Cortex of kidney (tissue), 1 donor: ENCODE measurements at places on chromosomes 1 and 21.

DNA sequence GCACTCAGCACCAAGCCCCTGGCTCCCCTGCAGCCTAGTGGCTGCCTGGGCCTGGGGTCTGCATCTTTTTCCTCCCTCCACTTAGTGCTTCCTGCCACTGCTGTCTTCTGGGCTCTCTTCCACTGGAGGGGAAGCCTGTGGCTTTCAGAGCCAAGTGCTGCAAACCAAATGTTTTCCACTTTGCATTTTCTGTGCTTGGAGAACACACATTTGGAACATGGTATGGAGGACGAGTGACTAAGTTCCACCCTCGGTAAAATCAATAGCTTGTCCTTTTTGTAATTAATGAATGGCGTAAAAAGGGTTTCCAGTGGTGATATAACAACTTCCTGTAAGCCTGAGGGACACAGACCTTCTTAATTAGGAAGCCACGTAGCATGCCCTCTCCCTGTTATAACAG lies 10.1 kb upstream of the GPR153 start:
- no peak for DNase-seq

DNA sequence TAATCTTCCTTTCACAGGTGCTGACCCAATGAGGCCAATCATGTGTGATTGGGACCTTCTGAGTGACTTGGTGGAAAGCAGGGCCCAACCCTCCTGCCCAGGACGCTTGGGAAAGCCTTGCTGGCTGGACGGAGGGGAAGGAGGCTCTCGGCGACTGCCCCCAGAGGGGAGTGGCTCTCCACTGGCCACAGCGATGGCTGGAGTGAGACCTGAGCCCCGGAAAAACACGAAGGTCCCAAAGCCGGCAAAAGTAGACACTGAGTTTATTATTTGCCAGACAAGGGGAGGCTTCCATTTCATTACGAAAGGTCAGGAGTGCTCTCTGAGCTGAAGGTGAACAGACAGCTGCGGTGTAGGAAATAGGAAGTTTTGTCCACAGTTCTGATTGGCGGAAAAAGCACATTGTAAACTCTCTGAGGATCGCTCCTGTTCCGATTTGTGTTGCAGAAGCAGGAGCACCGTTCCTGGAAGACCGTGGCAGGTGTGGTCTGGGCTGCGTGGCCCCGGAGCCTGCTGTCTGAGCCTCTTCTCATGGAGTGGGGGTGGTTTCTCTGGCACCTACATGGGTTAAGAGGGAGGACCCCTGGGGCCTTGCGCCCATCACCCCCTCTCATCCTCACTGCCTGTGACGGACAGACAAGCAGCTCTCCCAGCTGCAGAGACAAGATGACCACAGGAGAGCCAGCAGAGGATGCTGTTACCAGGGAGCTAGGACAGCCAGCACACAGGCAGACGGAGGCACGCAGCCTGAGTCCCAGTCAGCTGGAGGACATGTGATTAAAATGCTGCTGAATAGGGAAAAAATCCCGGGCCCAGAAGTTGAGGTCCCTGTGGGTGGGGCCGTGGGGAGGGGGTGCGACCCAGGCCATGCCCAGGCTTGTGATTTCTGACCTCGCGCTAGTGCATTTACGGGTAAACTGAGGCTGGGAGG lies 41.5 kb downstream of the KRTAP10-1 start:
- no peak for DNase-seq

GRCh38 chr1:106798991-106799390 lies 257.5 kb upstream of the PRMT6 start:
- DNase-seq = no peak

DNA sequence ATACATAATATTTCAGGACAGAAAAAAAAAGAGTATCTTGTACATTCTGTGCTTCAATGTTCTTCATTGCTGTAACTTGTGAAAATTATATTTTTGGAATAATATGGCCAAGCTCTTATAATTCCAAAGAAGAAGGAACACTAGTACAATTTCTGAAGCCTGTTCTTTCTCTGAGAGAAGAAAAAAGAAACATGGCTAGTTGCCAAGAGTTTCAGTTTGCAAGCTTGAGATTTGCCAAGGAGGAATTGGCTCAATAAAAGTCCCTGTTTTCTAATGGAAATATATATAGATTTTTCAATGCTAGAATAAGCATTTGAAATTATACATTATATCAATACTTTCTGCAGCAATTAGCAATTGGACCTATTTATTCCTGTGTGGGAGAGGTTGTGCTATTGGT lies 285.2 kb upstream of the NEGR1 start:
- DNase-seq = no peak

- DNase-seq = no peak
Measured at GRCh38 chr1:222331765-222332164, 216.1 kb downstream of the HHIPL2 start.

DNA sequence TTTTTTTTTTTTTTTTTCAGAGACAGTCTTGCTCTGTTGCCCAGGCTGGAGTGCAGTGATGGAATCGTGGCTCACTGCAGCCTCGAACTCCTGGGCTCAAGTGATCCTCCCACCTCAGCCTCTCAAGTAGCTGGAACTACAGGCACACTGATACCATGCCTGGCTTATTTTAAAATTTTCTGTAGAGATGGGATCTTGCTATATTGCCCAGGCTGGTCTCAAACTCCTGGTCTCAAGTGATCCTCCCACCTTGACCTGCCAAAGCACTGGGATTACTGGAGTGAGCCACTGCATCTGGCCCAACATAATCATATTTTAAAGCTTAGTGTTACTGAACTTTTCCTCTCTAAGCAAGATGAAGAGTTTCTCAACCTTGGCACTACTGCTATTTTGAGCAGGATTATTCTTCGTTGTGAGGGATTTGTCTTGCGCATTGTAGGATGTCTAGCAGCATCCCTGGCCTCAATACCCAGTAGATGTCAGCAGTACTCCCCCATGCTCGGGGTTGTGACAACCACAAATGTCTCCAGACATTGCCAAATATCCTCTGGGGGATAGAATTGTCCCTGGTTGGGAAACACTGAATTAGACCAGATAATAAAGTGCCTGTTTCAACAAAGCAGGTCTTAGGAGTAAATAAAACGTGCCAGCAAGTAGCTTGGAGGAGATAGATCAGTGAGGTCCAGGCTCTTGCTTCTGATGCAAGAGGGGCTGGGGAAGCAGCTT lies 15.1 kb upstream of the THRAP3 start:
- no peak for DNase-seq

- no peak for DNase-seq
Measured at GRCh38 chr1:75522389-75522788, 88.5 kb downstream of the SLC44A5 start.

DNA sequence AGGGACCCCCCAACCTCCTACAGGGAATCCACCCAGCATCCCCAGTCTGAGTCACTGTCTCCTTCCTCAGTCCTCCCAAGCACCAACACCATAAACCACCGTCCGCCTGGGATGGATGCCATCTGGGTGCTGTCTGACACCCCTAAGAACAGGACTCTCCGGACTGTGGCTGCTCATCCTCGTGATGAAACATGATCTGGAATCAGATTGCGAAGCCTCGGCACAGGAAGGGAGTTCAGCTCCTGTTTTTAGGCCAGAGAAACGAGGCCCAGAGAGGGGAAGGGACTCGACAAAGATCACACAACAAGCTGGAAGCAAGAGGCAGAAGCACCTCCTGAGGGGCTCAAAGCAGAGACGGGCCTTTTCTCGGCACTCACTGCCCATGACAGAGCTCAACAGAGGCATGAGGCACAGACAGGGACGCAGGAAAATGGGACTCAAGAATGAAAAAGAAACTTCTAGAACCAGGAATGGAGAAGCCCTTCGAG lies 8.4 kb downstream of the KCNN3 start:
- DNase-seq = no peak

DNA sequence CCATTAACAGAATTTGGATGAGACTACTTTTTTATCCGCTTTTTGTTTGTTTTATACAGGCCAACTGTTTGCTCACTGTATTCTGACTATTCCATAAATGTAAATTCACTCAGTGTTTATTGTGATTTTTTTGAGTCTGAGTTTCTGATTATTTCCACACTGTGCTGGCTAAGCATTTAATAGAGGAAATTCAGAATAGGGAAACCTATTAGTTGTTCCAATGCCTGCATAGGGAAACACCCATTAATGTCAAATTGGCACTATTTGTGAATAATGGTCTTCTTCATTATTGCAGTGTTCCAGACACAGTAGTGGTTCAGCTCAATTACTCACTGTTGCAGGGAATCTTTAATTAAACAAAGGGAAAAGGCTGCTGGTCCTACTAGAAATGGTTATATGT lies 174.7 kb upstream of the SGIP1 start:
- DNase-seq = no peak

DNA sequence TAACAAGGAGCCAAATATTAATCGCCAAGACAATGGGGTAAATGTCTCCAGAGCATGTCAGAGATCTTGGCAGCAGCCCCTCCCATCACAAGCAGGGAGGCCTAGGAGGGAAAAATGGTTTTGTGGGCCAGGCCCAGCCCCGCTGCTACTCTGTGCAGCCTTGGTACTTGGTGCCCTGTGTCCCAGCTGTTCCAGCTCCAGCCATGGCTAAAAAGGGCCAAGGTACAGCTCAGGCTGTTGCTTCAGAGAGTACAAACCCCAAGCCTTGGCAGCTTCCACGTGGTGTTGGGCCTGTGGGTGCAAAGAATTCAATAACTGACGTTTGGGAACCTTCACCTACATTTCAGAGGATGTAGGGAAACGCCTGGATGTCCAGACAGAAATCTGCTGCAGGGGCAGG lies 10.4 kb downstream of the UBE2G2 start:
- DNase-seq = no peak

DNA sequence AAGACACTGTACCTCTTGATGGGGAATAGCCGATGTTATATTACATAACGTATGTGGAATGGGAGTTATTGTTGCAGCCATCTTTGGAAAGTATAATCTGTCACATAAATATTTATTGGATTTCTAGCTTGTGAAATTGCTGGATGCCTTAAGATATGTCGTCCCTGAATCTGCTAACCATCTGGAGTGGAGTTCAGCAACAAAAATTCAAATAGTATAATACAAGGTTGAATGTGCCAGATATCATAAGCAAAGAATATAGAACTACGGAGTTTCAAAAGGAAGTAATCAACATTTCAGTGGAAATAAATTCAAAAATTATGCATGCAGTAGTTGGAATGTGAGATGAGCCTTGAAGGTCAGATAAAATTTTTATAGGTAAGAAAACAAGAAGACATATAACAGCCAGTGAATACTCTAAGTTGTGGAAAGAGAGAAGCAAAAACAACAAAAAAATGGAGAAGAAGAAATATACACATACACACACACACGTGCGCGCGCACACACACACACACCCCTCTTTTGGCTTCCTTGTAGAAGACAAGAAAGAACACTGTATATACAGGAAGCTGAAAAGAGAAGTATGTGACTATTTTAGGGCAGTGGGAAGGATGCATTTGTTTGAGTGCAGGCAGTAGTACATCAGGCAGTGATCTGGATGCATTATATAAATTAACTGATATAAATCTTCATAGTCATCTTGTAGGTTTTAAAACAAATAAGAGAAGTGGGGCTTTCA lies 516.7 kb downstream of the KCNT2 start:
- no peak for DNase-seq

DNA sequence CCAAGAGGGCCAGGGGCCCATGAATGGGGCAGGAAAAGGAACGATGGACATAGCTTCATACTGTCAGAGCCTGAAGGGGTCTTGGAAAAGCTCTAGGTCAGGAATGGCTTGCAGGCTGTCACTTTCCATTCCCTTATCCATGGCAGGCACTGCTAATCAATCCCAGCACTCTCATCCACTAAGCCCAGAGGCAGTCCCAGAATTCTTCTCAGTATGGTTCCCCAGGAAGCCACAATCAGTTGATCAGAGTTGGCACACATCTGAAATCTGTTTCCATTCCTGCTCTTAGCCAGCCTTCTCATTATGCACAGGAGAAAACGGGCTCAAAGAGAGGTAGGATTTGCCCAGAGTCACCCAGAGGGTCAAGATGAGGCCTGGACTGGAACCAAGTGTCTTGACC lies 65.7 kb downstream of the LACTBL1 start:
- DNase-seq = no peak

- DNase-seq = no peak
Measured at GRCh38 chr1:118102445-118102844, 82.6 kb downstream of the SPAG17 start.

DNA sequence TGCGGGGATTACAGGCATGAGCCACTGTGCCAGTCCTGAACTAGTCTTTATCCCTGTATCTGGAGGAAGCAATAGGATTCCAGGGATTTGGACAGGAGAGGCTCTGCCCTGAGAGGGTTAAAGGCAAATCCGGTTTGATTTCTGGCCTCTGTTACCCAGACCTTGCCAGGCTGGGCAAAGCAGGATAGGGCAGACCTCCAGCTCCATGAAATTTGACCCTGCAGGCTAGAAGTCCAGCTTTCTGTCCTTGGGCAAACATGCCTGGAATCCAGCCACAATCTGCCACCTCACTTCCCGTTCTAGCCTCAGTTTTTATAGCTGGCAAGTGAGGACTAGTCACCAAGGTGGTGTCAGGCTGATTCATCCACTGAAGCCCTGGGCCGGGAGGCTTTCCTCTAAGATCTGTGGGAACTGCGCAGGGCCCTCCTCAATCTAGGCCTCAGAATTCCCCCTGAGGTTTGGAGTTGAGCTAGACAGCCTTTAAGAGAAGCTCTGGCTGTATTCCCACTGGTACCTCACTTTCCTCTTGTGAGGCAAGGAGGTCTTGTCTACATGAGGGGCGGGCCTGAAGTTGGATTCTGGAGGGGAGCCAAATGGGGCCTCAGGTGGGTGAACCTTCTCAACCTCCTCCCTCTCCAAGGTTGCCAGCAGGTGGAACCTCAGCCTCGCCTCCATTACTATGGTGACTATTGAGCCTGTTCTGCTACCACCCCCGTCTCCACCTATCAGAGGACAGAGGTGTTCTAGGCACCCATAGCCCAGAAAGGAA lies 7.0 kb upstream of the P3R3URF start:
- no peak for DNase-seq

DNA sequence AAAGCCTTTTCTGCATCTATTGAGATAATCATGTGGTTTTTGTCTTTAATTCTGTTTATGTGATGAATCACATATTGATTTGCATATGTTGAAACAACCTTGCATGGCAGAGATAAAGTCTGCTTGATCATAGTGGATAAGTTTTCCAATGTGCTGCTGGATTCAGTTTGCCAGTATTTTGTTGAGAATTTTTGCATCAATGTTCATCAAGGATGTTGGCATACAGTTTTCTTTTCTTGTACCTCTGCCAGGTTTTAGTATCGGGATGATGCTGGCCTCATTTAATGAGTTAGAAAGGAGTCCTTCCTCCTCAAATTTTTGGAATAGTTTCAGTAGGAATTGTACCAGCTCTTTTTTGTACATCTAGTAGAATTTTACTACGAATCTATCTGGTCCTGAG lies 55.0 kb downstream of the COL24A1 start:
- no peak for DNase-seq

DNA sequence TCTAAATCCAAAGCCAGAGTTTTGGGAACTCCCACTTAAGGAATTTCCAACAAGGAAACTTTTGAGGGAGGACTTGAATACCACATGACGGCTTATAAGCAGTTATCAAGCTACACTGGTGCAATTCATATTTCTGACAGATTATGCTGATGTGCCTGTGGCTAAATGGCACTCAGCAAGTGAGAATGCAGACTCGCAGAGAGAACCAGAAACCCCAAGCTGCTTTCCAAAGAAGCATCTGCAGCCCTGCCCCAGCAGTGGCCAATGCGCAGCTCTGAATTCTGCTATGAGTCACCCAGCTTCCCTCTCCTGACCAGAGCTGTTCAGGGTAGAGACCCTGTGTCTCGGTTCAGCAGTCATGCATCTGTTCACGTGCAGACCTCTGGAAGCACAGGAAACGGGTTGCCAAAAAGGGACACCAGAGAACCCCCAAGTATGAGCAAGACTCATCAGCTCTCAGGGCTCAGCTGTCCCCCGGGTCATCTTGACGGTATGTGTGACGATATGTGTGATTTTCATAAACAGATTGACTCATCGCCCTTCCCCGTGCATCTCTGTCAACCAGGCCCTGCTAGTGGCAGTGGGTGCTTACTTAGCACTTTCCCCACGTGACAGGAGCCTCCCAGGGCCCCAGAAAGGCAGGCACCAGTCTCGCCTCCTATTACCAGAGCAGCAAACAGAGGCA lies 76.3 kb downstream of the ITPKB start:
- DNase-seq = no peak
